ENCODE measurements at places on chromosomes 5 and 9.

GRCh38 chr9:72812559-72813111, 140.2 kb downstream of the ALDH1A1 start:
- DNase-seq: no peak

DNA sequence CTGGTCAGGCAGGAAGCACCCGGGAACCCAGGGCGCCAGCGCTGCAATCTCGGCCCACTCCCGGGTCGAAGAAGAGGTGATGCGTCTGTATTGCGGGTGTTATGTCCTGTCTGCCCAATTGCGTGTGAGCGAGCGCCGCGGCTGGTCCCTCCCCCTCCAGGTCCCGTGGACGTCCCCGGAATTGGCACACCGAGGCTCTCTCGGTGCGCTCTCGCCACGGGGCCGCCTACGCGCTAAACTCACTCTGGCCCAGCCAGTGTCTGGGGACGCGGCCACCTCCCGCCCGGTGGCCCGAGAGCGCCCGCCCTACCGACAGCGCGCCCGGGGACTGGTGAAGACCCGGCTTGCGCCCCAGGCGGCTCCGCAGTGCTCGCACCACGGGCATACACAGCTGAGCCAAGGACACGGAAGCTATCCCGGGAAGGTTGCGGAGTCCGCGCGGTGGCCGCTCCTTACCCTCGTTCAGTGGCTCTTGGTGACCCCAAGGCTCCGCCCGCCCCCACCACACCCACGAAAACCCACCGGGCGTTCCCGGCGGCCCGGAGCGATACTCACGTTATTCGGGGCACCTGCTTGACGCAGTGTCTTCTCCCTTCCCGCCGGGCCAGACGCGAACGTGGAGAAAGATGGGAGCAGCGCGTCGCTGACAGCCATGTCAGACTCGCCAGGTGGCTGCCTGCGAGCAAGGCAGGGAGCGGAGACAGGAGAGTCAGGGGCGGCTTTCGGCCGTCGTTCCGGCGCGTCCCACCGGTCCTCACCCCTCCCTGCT, 1.0 kb downstream of the KLF4 start:
- DNase-seq: no peak

- no peak for DNase-seq
These were observed 687 bp downstream of the LYSMD3 start for GRCh38 chr5:90528601-90529193.

GRCh38 chr9:99244344-99245260, 22.5 kb downstream of the SEC61B start:
- no peak for DNase-seq

DNA sequence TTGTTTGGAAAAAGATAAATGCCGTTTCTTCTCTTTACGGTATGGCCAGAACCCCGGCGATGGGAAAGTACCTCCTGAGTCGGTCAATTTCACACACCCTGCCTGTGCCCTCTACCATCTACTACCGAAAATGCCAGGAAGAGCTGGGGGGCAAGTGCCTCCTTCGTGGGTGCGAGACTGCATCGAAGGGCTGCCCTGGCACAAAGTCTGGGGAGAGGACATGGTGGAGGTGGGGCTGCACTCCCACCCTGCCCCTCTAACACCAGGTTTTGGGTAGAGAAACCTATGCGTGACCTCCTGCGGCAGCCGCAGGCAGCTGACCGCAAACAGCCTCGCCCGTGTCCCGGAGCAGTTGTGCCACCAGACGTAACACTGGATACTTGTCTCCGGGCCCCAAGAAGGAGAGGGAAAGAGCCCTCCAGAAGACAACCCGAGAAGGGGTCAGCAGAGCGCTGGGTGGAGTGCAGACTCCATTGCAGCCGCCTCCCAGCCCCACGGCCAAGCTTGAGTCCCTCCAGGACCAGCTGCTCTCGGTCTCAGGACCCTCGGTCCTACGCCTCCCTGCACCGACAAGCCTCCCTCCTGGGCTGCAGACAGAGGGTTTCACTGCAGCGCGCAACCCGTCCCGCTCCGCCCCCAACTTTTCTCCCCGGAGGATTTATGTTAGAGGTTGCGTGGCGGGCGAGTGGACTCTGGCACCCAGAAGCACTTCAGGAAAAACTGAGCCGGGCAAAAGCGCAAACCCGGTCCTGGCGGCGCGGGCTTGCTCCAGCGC, 823 bp upstream of the PRDM6 start:
- no peak for DNase-seq

Measured in stimulated activated CD8-positive, alpha-beta memory T cell treated with anti-CD3 and anti-CD28 coated beads, Interleukin-15, amount 100 ng/mL, for 48 hours (primary cell).